Ovary (tissue), 10 donors: ENCODE measurements at places on chromosomes 16 and 17. TPM values are rescaled to one million over a fixed set of nuclear protein-coding genes. Genes with fewer than 3 reads are reported as not detected.

DNA sequence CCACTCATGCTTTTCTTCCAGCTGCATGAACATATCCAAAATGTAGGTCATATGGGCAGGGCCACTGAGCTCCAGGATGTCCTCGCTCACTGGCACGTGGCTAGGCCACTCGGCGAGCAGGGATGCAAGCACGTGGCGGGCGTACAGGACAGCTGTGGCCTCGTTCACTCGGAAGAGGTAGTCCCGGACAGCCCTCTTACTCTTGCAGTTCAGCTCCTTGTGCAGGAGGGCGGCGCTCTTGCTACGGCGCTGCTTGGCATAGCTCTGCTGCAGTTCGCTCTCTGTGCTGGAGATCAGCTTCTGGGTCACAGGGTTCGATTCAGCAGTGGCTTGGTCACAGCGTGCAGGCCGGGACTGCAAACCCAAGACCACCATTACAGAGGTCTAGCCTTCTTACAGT is 53.1 kb upstream of the ATP2A3 start:
- no peak overlapping the region for H3K4me3 ChIP-seq
- H3K27ac ChIP-seq: no peak overlapping the region
- no peaks in the 10 kb centered on the region for H3K27me3 ChIP-seq
- no peaks in the 10 kb centered on the region for H3K4me1 ChIP-seq
- H3K36me3 ChIP-seq: no peaks in the 10 kb centered on the region

Gene EIF1
- 813 TPM for total RNA-seq

Gene ELMO3
- total RNA-seq: 2.8 TPM

DNA sequence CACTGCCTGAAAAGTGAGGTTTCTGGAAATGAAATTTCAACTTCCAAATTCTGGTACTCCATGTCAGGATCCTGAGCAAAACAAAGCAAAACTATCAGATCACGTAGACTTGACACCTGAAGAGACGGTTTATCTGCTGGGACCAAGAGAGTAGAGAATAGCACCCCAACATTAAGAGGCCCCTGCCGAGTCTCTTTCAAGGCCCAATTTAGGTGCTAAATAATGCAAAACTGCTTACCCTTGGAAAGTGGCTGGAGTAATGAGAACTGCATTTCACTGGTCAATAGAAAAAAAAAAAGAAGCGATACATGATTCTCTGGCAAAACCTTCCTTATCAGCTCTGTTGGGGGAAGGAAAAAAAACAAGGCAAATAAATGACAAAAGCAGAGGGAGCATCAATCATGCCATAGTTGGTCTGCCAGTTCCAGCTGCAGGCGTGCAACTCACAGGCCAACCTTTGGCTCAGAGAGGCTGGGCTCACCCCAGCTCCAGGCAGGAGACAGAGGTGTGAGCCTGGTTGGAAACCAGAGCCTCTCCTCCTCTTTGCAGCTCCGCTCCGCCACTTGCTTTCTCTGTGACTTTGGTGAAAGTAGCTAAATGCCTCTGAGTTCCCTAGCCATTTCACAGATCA is 595.2 kb downstream of the TOX3 start:
- H3K36me3 ChIP-seq: no peaks in the 10 kb centered on the region
- H3K4me1 ChIP-seq: no peaks in the 10 kb centered on the region
- DNase-seq: no peak

GRCh38 chr16:86396901-86397311 is 113.4 kb upstream of the FOXF1 start:
- H3K27ac ChIP-seq: no peak overlapping the region
- H3K4me3 ChIP-seq: no peak overlapping the region
- no peaks in the 10 kb centered on the region for H3K4me1 ChIP-seq
- no peaks in the 10 kb centered on the region for H3K36me3 ChIP-seq

DNA sequence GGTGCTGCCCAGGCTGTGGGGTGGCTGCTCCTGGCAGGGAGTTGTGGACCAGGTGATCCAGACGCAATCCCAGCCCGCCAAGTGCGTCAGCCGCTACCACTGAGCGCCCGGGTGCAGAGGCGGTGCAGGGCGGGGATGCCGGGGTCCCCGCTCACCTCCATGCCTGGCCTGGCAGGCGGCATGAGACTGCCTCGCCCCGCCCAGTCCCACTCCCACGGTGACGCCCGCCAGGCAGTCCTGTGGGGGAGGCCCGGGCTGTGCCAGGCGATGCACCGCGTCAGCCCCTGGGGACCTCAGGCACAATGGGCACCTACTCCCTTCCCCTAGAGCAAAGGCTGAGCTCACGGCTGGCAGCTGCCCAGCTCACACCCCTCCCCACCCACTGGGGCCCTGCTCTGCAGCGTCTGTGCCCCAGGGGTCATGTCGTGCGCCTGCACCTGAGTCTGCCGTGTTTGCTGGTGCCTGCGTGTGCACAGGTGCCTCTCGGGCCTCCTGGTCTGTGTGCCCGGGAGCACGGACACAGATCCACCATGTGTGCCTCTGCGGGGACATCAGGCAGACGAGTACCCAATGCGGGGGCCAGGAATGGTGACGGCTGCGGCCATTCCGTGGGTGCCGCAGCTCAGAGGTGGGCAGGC is 5.3 kb downstream of the RPUSD1 start:
- H3K4me1 ChIP-seq: peaks cover 12% of the 10 kb centered on the region
- no peaks in the 10 kb centered on the region for H3K27me3 ChIP-seq
- H3K4me3 ChIP-seq: no peak overlapping the region
- H3K27ac ChIP-seq: no peak overlapping the region
- DNase-seq: no peak
- no peaks in the 10 kb centered on the region for H3K36me3 ChIP-seq

Gene ELAC2
- total RNA-seq: 32.8 TPM

Gene TBC1D24
- 2.5 TPM for total RNA-seq

- H3K4me3 ChIP-seq: no peak overlapping the region
- no peak for DNase-seq
- H3K27me3 ChIP-seq: no peaks in the 10 kb centered on the region
- no peaks in the 10 kb centered on the region for H3K36me3 ChIP-seq
- no peaks in the 10 kb centered on the region for H3K4me1 ChIP-seq
Observed at GRCh38 chr16:67149276-67150046, 1.3 kb downstream of the B3GNT9 start.

DNA sequence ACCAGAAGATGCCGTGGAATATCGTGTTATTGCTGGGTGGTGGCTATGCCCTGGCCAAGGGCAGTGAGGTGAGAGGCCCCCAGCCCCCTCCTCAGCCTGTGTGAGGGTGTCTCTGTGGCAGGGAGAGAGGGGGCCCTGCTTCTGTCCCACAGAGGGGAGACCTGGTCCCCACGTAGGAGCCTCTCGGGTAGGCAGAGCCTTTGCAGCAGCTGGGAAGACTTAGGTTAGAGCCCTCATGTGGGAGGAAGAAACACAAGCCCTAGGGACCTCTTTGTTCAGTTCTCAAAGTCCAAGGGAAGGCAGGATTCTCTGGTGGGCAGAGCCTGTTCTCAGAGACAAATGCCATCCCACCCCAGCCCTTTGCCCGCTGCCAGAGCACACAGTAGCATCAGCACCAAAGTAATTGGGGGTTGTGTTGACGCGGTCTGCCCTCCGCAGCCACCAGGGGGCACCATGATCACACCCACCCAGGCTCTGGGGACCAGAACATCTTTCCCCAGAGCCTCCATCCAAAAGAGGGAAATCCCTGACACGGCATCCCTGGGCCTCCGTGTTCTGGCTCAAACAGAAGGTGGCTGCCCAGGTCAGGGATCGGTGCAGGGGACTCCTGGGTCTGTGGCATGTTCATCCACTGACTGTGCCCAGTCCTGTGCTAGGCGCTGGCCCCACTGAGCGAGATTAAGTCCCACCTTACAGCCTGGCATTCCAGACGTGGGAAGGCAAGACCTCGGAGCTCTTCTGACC is 11.5 kb upstream of the FOXN1 start:
- no peaks in the 10 kb centered on the region for H3K4me1 ChIP-seq
- peak; percentile 70 for DNase-seq
- H3K27ac ChIP-seq: no peak overlapping the region
- no peak overlapping the region for H3K4me3 ChIP-seq
- no peaks in the 10 kb centered on the region for H3K27me3 ChIP-seq

DNA sequence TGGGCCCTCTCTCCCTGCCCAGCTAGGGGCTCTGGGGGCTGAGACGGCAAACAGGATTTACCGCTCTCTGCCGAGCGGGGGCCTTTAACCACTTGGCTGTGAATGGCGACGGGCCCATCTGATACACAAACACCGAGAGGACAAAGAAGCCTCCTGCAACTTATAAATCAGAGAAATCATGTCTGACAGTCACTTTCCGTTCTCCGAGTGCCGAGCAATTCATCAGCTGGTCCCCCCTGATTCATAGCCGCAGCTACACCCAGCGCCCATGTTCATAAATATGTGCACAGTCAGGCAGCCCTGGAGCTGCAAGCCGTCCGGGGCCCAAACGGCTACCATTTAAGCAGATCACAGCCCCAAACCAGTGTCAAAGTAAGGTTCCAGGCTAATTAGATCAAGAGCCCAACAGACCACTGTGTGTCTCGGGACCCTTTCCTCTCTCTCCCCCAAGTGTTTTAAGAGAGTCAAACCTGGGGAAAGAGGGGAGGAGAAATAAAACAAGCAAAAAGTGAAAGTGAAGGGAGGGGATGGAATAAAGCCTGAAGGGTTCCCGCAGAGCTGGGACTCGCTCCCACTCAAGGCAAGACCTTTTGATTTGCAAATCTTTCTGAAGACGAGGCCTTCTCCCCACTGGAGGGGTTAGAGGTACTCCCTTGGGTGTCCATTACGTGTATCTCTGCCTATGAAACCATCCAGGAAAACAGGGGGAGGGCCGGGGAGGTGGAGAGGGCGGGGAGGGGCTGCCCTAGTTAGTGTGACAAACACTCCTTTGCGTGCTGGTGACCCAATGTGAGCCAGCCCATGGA is 154.7 kb downstream of the C16orf78 start:
- H3K4me3 ChIP-seq: peak overlapping the region; percentile 25
- no peaks in the 10 kb centered on the region for H3K27me3 ChIP-seq
- peaks cover 11% of the 10 kb centered on the region for H3K4me1 ChIP-seq
- no peak for DNase-seq
- H3K27ac ChIP-seq: no peak overlapping the region

DNA sequence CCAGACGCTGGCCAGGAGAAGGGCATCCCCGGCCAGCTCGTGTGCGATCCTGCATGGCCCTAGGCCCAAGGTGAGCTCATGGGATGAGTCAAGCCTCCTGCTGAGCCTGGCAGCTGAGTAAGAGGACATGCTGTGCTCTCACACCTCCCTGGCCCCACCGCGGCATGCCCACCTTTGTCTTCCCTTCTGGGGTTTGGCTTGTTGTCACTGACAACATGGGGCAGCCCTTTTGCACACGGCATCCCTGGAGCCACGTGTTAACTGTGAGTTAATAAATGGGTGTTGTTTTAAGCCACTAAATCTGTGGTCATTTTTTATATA is 8.9 kb upstream of the TNS4 start:
- no peaks in the 10 kb centered on the region for H3K27me3 ChIP-seq
- DNase-seq: peak; percentile 33
- H3K4me3 ChIP-seq: no peak overlapping the region
- no peaks in the 10 kb centered on the region for H3K4me1 ChIP-seq
- no peaks in the 10 kb centered on the region for H3K36me3 ChIP-seq

GRCh38 chr17:9361188-9361955 is 214.2 kb downstream of the STX8 start:
- H3K36me3 ChIP-seq: no peaks in the 10 kb centered on the region
- H3K27ac ChIP-seq: no peak overlapping the region
- H3K27me3 ChIP-seq: no peaks in the 10 kb centered on the region
- peaks cover 3% of the 10 kb centered on the region for H3K4me1 ChIP-seq
- no peak for DNase-seq

Gene CCL4L2
- 6.1 TPM for total RNA-seq

Gene RNF112
- 2.6 TPM for total RNA-seq

DNA sequence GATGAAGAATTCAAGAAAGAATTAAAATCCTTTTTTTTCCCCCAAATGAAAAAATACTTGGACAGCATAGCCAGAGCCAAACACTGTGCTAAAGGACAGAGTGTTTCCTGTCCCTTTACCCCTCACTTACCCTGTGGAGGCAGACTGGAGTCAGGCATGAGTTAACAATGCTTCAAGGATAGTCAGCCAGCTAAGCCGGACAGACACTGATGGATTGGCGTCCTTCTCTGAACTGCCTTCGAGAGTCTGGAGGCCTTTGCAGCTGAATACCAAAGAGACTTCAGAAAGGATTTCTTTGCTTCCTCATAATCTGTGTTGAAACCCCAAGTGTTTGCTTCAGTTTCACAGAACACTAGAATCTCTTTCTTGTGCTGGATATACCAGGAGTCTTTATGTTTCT is 4.6 kb downstream of the METTL9 start:
- no peaks in the 10 kb centered on the region for H3K27me3 ChIP-seq
- no peak overlapping the region for H3K27ac ChIP-seq
- DNase-seq: no peak

Gene PYDC1
- not detected for total RNA-seq

Gene CTRL
- total RNA-seq: 2.3 TPM

- H3K27me3 ChIP-seq: no peaks in the 10 kb centered on the region
- no peaks in the 10 kb centered on the region for H3K4me1 ChIP-seq
Observed at GRCh38 chr16:74099530-74099929, 197.1 kb upstream of the PSMD7 start.

DNA sequence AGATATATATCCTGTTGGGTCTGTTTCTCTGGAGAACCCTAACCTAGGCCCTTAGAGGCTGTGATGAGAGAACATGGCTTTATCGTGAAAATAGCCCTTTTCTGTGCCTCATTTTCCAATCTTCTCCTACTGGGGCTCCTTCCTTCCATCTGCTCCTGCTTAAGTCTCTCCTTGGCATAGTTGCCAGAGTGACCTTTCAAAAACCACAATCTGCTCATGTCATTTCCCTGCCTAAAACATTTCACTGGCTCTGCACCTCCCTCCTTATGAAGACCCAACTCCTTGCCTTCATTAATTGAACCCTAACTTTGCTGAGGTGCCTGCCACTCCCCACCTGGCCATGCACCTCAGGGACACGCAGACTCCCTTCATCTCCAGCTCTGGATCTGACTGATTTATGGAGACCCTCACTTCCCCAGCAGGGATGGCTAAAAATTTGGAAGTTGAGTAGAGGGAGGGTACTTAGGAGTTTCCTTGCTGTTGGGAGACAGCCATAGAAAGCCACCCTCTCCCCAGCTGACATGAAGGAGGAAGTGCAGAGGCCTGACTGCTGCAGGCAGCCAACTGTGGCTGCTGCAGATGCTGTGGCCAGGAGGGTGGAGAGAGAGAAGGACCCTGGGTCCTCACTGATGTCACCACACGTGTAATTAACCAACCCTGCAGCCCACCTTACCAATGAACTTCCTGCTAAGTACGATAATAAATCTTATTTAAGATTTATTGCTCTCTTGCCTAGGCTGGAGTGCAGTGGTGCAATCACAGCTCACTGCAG is 6.3 kb upstream of the GGA2 start:
- no peaks in the 10 kb centered on the region for H3K36me3 ChIP-seq
- no peak overlapping the region for H3K4me3 ChIP-seq
- H3K4me1 ChIP-seq: no peaks in the 10 kb centered on the region
- no peaks in the 10 kb centered on the region for H3K27me3 ChIP-seq
- DNase-seq: no peak

Gene THOC6
- total RNA-seq: 14.0 TPM

- H3K27me3 ChIP-seq: no peaks in the 10 kb centered on the region
- H3K27ac ChIP-seq: no peak overlapping the region
- peaks cover 6% of the 10 kb centered on the region for H3K4me1 ChIP-seq
- peak; percentile 24 for DNase-seq
Observed at GRCh38 chr17:59093702-59094231, 12.9 kb downstream of the TRIM37 start.

Gene SULT1A2
- 0.56 TPM for total RNA-seq
